ENCODE measurements at places on chromosomes 12 and 14. TPM values are rescaled to one million over a fixed set of nuclear protein-coding genes. Genes with fewer than 3 reads are reported as not detected.

KRT3 gene
- not detected for total RNA-seq

DNA sequence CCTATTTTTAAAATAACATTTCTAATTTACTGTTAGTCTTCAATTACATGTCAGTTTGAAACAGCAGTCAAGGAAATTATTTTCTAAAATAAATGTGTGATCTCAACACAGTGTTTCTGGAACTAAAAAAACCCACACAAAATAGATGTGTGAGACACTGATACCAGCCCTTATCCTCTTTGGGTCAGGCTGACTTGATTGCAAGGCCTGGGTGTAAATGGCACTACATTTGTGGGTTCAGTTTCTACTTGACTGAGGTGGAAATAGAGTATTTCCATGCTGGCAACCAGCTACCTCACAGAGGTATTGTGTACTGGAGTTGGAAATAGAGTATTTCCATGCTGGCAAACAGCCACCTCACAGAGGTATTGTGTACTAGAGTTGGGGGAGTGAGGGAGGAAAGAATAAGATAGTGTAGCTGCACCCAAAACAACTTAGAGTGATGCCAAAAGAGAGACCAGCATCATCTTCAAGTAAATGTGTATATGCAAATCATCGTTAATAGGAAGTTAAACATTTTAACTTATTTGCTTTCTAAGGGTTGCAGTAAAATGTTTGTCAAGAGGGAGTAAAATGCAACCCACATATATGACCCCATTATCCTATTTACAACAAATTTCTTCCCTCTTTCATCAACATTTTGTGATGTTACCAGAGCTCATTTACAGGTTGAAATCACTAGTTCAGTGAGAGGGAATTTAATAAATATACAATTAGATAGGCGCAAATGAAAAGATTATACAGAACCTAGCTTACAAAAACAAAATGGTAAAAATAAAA is 10.7 kb upstream of the LYZ start:
- H3K27me3 ChIP-seq, result no peaks in the 10 kb centered on the region
- H3K27ac ChIP-seq, result no peak overlapping the region
- H3K4me1 ChIP-seq, result no peaks in the 10 kb centered on the region
- no peak for DNase-seq

DNA sequence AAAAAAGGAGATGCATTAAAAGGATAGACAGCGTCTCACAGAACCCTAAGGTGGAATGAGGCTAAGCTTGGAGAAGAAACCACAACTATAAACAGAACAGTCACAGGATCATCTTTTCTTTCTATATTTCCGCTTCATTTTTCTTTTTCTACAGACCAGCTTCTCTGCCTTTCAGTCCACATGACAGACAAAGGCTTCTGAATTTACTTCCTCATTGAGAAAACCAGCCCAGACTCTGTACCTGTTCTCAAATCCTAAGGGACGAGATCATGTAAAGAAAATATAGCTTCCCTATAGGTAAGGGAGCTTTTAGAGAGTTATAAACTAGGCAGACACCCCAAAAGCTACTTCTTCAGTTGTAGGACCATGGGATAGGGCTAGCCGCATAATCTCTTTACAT is 17.4 kb downstream of the SGPP1 start:
- H3K4me3 ChIP-seq, result no peak overlapping the region
- no peaks in the 10 kb centered on the region for H3K27me3 ChIP-seq
- no peak for DNase-seq
- no peaks in the 10 kb centered on the region for H3K36me3 ChIP-seq
- H3K27ac ChIP-seq, result no peak overlapping the region

GRCh38 chr12:120094485-120094884 is 22.1 kb downstream of the RAB35 start:
- H3K4me3 ChIP-seq, result no peak overlapping the region
- H3K36me3 ChIP-seq, result peaks cover 30% of the 10 kb centered on the region
- H3K27me3 ChIP-seq, result no peaks in the 10 kb centered on the region
- H3K4me1 ChIP-seq, result no peaks in the 10 kb centered on the region

DNA sequence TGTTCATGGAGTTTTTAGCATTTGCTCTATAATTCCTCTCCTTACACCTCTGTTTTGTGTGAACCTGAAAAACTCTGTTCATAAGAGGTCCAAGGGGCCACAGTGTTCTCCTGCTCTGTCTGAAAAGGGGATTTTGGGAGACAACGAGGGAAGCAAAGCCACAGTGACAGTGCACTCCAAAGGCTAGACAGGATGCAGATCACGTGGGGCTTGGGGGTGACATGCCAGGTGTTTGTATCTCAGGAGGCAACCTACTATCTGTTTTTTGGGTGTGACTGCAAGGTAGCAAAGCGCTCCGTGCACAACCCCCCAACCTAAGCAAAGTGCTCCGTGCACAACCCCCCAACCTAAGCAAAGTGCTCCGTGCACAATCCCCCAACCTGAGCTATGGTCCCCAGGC is 5.1 kb upstream of the CHD4 start:
- H3K4me3 ChIP-seq, result no peak overlapping the region
- peak overlapping the region; percentile 97 for H3K27ac ChIP-seq
- H3K4me1 ChIP-seq, result peaks cover 17% of the 10 kb centered on the region
- DNase-seq, result no peak

DNA sequence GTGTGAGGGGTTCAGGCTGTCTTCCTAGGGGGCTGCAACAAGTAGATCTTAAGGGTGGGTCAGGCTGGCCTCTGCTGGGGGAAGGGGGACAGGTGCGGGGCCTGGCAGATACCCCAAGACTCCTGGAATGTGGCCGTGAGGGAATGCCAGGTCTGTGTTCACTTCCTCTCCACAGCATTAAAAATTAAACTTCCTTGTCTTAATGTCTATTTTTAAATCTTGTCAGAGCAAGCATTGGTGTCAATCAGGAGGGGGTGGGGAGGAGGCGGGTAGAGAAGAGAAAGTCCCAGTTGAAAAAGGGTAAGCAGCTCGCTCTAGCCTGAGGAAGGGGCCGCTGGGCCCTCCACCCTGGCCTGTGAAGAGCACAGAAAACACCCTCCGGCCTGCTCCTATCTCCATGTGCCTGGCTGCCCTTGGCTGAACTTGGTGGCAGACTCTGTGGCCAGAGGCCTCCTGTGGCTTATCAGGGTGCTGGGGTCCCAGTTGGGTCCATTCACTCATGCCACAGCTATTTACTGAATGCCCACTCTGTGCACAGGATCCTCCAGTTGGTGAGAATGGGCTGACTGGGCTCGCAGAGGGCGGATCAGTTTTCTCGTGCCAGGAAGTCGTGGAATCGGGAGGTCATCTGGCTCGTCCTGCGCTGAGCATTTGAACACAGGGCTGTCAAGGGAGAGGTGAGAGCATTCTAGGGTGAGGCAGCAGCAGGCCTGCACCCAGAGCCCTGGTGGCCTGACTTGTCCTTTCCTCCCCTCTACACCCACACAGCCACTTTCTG is 128.8 kb downstream of the TSPAN9 start:
- no peaks in the 10 kb centered on the region for H3K36me3 ChIP-seq
- no peaks in the 10 kb centered on the region for H3K27me3 ChIP-seq
- DNase-seq, result no peak
- no peak overlapping the region for H3K27ac ChIP-seq

DNA sequence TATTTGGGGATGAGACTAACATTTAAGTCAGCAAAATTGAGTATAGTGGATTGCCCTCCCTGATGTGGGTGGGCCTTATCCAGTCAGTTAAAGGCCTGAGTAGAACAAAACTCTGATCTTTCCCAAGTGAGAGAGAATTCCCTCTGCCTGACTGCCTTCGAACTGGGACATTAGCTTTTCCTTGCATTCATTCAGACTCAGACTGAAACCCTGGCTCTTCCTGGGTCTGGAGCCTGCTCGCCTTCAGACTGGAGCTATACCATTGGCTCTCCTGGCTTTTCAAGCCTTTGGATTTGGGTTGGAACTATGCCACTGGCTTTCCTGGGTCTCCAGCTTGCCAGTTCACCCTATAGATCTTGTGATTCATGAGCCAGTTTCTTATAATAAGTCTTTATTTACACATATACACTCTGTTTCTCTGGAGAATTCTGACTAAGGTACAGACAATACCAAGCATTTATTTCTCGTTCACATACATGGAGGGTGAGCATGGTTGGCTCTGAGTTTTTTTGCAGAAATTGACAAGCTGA is 296.5 kb downstream of the ERC1 start:
- no peak overlapping the region for H3K27ac ChIP-seq
- H3K27me3 ChIP-seq, result no peaks in the 10 kb centered on the region
- no peaks in the 10 kb centered on the region for H3K36me3 ChIP-seq
- DNase-seq, result no peak
- no peaks in the 10 kb centered on the region for H3K4me1 ChIP-seq

DNA sequence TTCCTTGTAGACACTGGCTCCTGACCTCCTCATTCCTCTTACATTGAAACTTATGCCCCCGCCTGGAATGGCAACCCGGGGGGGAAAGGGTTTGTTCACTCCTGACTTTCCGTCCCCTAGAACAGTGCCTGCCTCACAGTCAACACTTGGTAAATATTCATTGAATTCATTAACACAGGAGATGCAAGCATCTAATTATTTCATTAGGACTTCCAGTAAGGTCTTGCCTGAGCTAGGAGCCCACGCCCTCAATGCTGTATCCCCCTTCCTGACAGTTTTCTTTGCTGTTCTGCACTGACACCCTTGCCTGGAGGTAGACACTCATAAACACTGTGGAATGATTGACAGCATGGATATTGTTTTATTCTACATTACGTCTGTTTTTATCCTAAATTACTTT is 49.3 kb upstream of the CHST11 start:
- no peak overlapping the region for H3K27ac ChIP-seq
- no peak for DNase-seq
- H3K27me3 ChIP-seq, result no peaks in the 10 kb centered on the region
- no peaks in the 10 kb centered on the region for H3K36me3 ChIP-seq
- H3K4me3 ChIP-seq, result no peak overlapping the region
- no peaks in the 10 kb centered on the region for H3K4me1 ChIP-seq

- H3K27ac ChIP-seq, result no peak overlapping the region
- peaks cover 21% of the 10 kb centered on the region for H3K4me1 ChIP-seq
- no peak overlapping the region for H3K4me3 ChIP-seq
- no peaks in the 10 kb centered on the region for H3K27me3 ChIP-seq
- H3K36me3 ChIP-seq, result no peaks in the 10 kb centered on the region
- peak; percentile 93 for DNase-seq
These were observed 92.0 kb downstream of the SCARB1 start for GRCh38 chr12:124771462-124772288.

DNA sequence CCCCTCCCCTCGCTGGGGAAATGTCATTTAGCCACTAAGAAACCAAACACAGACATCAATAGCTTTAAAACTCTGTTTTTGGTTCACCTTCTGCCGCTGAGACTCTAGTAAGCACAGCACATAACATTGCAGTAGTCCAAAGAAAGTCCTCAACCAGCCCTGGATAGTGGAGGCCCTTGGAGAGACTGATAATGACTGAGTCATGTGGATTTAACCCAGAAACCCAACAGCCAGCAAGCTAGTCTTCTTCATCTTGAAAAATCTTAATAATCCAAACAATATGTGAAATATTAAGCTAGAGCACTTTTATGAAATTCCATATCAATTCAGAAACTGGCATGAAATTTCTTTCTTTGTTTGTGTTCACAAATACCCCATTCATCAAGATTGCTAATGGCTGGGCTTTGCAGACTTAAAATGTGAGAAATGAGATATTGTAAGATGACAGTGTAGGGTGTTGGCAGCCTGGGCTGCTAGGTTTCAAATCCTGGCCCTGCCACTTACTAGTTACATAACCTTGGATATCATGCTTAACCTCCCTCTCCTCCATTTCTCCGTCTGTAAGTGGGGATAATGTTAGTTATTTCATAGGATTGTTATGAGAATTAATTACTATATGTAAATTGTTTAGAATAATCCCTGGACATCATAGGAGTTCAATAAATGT is 40.1 kb downstream of the RERG start:
- no peak for DNase-seq
- H3K27ac ChIP-seq, result peak overlapping the region; percentile 52
- no peaks in the 10 kb centered on the region for H3K36me3 ChIP-seq
- H3K27me3 ChIP-seq, result no peaks in the 10 kb centered on the region
- H3K4me1 ChIP-seq, result peaks cover 28% of the 10 kb centered on the region

DNA sequence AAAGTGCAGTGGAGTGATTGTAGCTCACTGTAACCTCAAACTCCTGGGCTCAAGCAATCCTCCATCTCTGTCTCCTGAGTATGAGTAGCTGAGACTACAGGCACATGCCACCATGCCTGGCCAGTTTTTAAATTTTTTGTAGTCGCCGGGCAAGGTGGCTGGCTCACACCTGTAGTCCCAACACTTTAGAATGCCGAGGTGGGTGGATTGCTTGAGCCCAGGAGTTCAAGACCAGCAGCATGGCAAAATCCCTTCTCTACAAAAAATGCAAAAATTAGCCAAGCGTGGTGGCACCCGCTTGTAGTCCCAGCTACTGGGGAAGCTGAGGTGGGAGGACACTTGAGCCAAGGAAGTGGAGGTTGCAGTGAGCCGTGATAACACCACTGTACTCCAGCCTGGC is 219.5 kb downstream of the KLHL28 start:
- no peaks in the 10 kb centered on the region for H3K36me3 ChIP-seq
- no peak overlapping the region for H3K4me3 ChIP-seq
- no peak for DNase-seq

All from ascending aorta (tissue), 2 donors.